B cell (primary cell): ENCODE measurements at places on chromosomes 12 and 14. TPM values are rescaled to one million over a fixed set of nuclear protein-coding genes. Genes with fewer than 3 reads are reported as not detected.

Gene MYF5
- not detected in 2 replicates for total RNA-seq

Gene KRT84
- not detected in 2 replicates for total RNA-seq

Gene POMT2
- 36.6 and 44.1 TPM in 2 replicates for total RNA-seq

DNA sequence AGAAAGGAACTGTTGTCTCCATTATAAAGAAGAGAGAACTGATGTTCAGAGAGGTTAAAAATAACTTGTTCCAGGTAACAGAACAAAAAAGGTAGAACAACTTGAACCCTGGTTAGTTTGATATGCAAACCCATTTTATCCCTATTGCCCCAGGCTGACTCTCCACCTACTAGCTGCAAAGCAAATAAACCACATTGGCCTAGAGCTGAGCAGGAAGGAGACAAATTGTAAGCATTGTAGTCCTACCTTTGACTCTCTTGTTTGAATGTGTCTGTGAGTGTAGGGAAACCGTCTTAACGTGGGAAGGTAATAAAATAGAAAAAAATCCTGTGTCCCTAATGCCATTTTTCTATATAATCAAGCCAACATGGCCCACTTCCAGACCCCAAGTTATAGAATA, 126.4 kb downstream of the CCER1 start:
- DNase-seq = no peak
- no peaks in the 10 kb centered on the region for H3K36me3 ChIP-seq
- no peaks in the 10 kb centered on the region for H3K27me3 ChIP-seq
- no peak overlapping the region for H3K27ac ChIP-seq
- H3K4me3 ChIP-seq = no peak overlapping the region

GRCh38 chr12:6378709-6379472, 3.5 kb upstream of the SCNN1A start:
- H3K27ac ChIP-seq = no peak overlapping the region
- no peaks in the 10 kb centered on the region for H3K36me3 ChIP-seq
- peaks cover 9% of the 10 kb centered on the region for H3K27me3 ChIP-seq
- H3K4me3 ChIP-seq = no peak overlapping the region
- DNase-seq = no peak

DNA sequence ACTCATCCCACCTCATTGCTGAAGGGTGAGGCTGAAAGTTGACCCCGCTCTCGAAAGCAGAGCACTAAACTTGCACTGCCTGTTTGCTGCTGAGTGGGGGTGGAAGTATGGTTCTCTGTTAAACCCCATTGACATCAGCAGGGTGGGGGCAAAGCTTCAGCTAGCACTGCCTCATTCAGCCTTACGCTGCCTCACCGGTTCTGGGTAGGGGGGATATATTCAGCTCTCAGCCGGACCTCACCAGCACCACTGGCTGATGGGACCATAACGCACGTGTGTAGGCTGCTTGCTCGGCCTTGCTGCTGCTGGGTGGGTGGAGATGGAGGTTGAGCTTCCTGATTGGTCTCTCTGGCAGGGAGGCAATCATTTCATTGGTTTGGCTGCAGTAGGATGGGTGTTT, 265.7 kb upstream of the RTL1 start:
- no peak overlapping the region for H3K27ac ChIP-seq
- no peak for DNase-seq
- H3K4me3 ChIP-seq = no peak overlapping the region

DNA sequence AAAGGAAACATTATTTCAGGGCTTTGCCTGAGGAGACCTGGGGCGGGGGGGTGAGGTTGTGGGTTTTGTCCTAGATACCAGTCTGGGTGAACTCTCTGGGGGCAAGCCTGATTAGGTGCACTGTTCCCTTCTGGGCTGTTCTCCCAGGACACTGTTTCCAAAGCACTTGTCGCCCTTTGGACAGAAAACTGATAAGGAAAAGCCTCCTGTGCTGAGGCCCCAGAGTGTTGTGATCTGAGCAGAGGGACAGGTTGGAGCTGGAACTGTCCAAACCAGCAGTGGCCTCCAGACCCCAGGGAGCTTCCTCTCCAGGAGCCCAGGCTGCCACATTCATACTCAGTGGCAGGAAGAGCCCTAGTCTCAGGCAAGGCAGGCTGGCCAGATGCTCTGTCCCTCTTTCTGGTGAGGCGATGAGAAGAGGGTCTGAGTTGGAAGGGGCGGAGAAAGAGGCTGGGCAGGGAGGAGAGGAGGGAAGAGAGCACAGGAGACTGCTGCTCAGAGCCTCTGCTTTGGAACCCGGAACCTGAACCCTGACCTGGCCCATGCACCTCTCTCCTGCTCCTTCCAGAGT, 1.9 kb downstream of the GALNT16 start:
- no peak overlapping the region for H3K4me3 ChIP-seq
- peaks cover 12% of the 10 kb centered on the region for H3K4me1 ChIP-seq
- no peaks in the 10 kb centered on the region for H3K36me3 ChIP-seq
- H3K27ac ChIP-seq = no peak overlapping the region
- H3K27me3 ChIP-seq = no peaks in the 10 kb centered on the region
- no peak for DNase-seq

DNA sequence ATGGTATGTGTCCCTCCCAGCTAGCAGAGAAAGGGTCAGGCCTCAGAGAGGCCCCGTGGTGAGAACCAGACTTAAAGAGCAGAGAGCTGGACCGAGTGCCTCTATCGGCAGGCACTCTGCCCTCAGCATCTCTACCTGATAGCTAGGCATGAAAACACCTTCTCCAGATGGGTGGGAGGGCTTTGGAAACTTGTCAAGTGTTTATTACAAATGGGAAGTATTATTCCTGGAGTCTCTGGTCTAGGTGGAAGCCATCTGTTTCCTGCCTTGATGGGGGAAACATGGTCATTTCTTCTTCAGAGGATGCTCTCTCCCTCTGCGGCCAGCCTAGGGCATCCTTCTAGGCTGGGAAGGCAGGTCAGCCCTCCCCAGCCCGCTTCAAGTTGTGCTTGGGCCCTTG, 2.3 kb downstream of the TMEM63C start:
- no peak for DNase-seq
- H3K4me1 ChIP-seq = peaks cover 18% of the 10 kb centered on the region
- H3K27ac ChIP-seq = no peak overlapping the region
- no peaks in the 10 kb centered on the region for H3K36me3 ChIP-seq
- no peak overlapping the region for H3K4me3 ChIP-seq
- no peaks in the 10 kb centered on the region for H3K27me3 ChIP-seq

DNA sequence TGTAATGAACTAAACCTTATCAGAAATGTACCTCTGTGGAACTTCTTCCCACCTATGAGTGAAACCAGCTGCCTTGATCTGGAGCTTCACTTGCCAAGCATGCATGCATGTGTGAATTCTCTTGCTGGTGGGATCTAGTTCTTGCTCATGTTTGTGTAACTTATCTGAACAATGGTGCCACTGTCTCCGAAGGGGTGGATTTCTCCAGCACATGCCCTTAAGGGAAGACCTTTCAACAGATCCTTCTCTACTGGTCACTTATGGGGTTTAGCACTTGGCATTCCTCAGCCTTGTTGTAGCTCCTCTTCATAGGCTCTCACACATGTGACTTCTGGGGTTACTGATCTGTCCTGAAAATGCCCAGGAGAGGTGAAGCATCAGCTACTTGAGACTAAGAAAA, 25.0 kb downstream of the SMOC1 start:
- H3K4me3 ChIP-seq = no peak overlapping the region
- no peaks in the 10 kb centered on the region for H3K4me1 ChIP-seq
- no peak for DNase-seq

- DNase-seq = no peak
- no peaks in the 10 kb centered on the region for H3K27me3 ChIP-seq
- no peaks in the 10 kb centered on the region for H3K4me1 ChIP-seq
Observed at GRCh38 chr12:90790747-90791146, 164.2 kb downstream of the CCER1 start.

- H3K36me3 ChIP-seq = no peaks in the 10 kb centered on the region
- H3K4me3 ChIP-seq = no peak overlapping the region
- H3K4me1 ChIP-seq = peaks cover 36% of the 10 kb centered on the region
- H3K27ac ChIP-seq = no peak overlapping the region
- H3K27me3 ChIP-seq = no peaks in the 10 kb centered on the region
Observed at GRCh38 chr14:103393070-103393469, 7.9 kb downstream of the MARK3 start.

- no peaks in the 10 kb centered on the region for H3K4me1 ChIP-seq
- no peaks in the 10 kb centered on the region for H3K27me3 ChIP-seq
- no peak for DNase-seq
- H3K27ac ChIP-seq = no peak overlapping the region
- H3K36me3 ChIP-seq = no peaks in the 10 kb centered on the region
Observed at GRCh38 chr14:33068626-33069025, 129.9 kb downstream of the NPAS3 start.

DNA sequence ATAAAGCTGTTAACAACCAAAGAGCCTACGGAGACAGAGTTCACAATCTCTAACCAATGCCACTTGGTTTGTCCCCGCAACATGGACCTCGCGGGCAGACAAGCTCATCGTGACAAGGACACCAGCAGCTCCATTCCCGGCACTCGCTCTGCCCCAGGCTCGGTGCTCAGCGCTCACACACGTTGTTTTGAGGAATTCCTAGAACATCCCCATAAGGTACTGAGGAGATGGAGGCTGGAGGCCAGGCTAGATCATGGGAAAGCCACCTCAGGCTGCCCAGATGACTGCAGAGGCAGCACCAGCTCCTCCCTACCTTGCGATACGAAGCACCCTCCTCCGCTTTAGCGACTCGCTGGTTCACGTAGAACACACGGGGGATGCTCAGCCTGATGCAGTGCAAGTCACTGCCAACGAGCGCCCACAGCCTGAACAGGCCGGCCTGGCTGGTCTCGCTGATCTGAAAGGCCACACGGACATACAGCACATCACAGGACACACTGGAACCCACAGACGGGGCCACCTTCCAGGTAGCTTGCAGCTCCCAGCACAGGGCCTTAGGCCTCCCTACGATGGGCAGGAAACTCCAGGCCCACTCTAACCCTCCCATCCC, 30.1 kb downstream of the P2RX2 start:
- peaks cover 6% of the 10 kb centered on the region for H3K36me3 ChIP-seq
- DNase-seq = no peak
- H3K4me3 ChIP-seq = no peak overlapping the region
